Activated CD8-positive, alpha-beta memory T cell treated with anti-CD3 and anti-CD28 coated beads for 36 hours (primary cell): ENCODE measurements at places on chromosomes 3 and 15. TPM values are rescaled to one million over a fixed set of nuclear protein-coding genes. Genes with fewer than 3 reads are reported as not detected.

Gene SKOR1
- 0.08 TPM for total RNA-seq

Gene DAPK2
- 2.6 TPM for total RNA-seq

Gene ZFAND6
- 26.7 TPM for total RNA-seq

Gene EIF4E3
- 24.5 TPM for total RNA-seq

Gene NUDT16
- 7.6 TPM for total RNA-seq

Gene AP3B2
- total RNA-seq = 0.53 TPM

Gene PARP14
- total RNA-seq = 42.2 TPM

Gene SAMD7
- total RNA-seq = not detected

Gene CAPN3
- 3.2 TPM for total RNA-seq

Gene CACNA2D3
- not detected for total RNA-seq

Gene ACAD11
- 11.1 TPM for total RNA-seq

Gene DGKG
- 0.67 TPM for total RNA-seq

Gene TRPM7
- 48.2 TPM for total RNA-seq

Gene PRR20G
- total RNA-seq = not detected

Gene ATP13A4
- total RNA-seq = 1.3 TPM

Gene ICE2
- total RNA-seq = 61.3 TPM

Gene PAQR5
- not detected for total RNA-seq

Gene PHLDB2
- total RNA-seq = 3.3 TPM

Gene SLC27A2
- 29.2 TPM for total RNA-seq

Gene CHMP2B
- 33.3 TPM for total RNA-seq

Gene MUC20
- total RNA-seq = 0.63 TPM

Gene TJP1
- not detected for total RNA-seq

Gene FANCD2OS
- not detected for total RNA-seq

Gene CAMK2N2
- total RNA-seq = 0.69 TPM

Gene MORC1
- total RNA-seq = not detected

Gene NEK10
- 0.30 TPM for total RNA-seq

Gene MRPL46
- total RNA-seq = 48.5 TPM

Gene RASL12
- total RNA-seq = not detected

Gene MNS1
- total RNA-seq = 0.78 TPM

Gene IL16
- 80.8 TPM for total RNA-seq

Gene TM4SF1
- total RNA-seq = not detected

Gene LIPC
- 1.0 TPM for total RNA-seq

Gene FBXO40
- not detected for total RNA-seq

Gene PLA2G4E
- not detected for total RNA-seq

Gene LRRIQ4
- 0.25 TPM for total RNA-seq

Gene SMAD6
- 0.04 TPM for total RNA-seq

Gene GOLGA6B
- not detected for total RNA-seq

Gene ANKRD34C
- total RNA-seq = not detected

Gene PRTG
- total RNA-seq = not detected

Gene COL6A5
- not detected for total RNA-seq

Gene ADAMTS9
- not detected for total RNA-seq

Gene TEX9
- total RNA-seq = 1.4 TPM

Gene ESYT3
- 0.13 TPM for total RNA-seq

Gene LRTM1
- not detected for total RNA-seq

Gene PLA1A
- 0.13 TPM for total RNA-seq

Gene GOLGA8O
- 0.23 TPM for total RNA-seq

Gene CHL1
- total RNA-seq = not detected
